ENCODE measurements at places on chromosomes 11 and 22.

- DNase-seq, result no peak
Observed at GRCh38 chr22:32536352-32536751, 61.7 kb downstream of the FBXO7 start.

GRCh38 chr22:38240734-38241252, 32.0 kb downstream of the TMEM184B start:
- no peak for DNase-seq

- DNase-seq, result no peak
Observed at GRCh38 chr11:34064291-34064690, 12.8 kb downstream of the CAPRIN1 start.

DNA sequence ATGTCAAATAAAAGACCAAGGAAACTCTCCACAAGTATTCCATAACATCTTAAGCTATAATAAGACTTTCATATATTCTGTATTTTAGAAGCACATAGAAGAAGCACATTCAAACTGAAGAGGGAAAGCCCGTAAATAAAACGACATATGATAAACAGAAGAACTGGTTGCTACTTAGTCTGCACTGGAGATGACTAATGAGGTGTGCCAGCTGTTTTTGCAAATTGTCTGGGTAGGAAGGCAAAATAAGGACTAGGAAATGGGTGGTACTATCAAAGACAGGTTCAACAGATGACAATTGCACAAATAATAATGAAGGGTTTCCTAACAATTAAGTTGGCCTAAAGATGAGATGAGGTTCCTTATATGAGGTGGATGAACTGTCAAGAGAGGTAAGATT, 593.2 kb upstream of the CCDC179 start:
- DNase-seq, result no peak

DNA sequence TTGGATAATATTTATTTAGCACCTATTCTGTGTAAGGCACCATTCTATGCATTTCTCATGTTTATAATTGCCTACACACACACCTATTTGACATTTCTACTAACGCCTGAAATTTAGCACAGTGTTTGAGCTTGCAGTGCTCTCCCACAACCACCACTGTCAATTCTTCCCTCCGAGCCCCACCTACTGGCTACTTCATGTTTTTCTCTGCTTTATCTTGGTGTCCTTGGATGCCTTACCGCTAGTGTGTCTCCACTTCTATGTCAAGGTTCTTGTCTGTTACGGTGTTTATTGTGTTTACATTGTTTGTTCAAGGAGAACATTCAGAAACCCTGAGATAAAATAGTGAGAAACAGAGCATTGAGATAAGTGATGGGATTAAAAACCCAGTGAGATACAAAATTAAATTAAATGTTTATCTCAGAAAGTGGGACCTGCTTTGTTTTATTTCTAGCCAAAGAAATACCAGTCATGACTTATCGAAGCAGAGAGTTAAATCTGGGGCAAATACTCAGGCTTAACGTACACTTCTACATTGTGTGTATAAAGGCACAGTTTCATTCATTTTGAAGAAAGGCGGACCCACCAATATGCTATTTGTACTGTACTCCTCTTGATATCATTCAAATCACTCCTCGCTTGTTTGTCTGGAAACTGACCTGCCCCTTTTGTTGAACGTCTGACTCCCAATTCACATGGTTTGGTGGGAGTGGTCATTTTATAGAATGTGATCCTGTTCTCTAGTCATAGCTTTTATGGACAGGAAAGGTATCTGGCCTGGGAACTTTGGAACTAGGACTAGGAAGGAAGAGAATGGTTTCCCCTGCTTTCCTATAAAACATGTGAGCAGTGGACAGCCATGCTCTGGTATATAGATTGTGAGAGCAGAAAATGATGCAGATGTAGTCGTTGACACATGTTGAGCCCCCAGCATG, 39.2 kb upstream of the SLC36A4 start:
- DNase-seq, result no peak

GRCh38 chr11:33668468-33668825, 32.2 kb downstream of the C11orf91 start:
- DNase-seq, result no peak

GRCh38 chr22:49906071-49906798, 12.0 kb downstream of the ALG12 start:
- DNase-seq, result no peak

- DNase-seq, result no peak
Observed at GRCh38 chr22:39908136-39908535, 7.3 kb downstream of the GRAP2 start.

DNA sequence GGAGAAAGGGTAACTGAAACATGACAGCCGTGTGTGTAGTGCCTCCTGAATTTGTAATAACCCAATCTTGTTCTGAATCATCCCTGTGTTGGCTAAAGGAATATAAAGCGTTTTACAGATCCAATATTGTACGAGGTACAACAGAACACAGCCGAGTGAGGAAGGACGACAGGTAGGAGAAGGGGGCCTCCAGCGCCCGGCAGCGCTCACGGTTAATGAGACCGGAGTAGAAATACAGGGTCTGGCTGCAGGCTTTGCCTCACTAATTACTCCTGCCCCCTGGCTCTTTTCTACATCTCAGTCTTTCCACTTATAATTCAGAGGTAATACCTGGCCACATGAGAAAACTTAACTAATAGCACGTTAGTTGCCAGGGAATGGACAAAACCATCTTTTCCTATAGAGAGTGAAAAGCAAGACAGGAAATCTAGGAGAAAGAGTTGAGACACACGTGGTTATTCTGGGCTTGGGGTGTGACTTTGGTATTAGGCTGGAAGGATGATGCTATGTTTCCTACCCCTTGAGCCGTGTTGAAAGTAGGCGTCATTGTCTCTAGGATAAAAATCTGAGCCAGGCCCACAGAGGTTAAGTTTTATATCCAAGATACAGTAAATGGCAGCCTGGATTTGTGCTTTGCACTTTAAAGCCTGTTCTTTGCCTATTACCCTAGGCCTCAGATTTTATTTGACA, 54.1 kb downstream of the GRIK4 start:
- no peak for DNase-seq

DNA sequence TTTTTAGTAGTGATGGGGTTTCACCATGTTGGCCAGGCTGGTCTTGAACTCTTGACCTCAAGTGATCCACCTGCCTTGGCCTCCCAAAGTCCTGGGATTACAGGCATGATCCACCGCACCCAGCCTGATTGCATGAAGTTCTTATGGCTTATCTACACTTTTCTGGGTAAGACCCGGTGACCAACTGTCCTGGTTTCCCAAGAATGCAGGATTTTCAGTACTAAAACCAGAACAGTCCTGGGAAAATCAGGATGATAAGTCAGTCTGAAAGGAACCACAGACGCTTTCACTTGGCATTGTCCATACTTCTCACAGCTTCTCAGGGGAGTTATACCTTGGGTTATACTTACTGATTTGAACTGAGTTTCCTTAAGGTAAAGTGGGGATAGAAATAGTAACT, 1.4 kb upstream of the BPIFC start:
- DNase-seq, result no peak

GRCh38 chr11:45060707-45061106, 85.7 kb upstream of the PRDM11 start:
- no peak for DNase-seq

- no peak for DNase-seq
Observed at GRCh38 chr11:69686452-69686851, 11.3 kb upstream of the LTO1 start.

- no peak for DNase-seq
Observed at GRCh38 chr22:47631571-47632102, 869.2 kb downstream of the TBC1D22A start.

GRCh38 chr11:16966930-16967671, 47.1 kb downstream of the PLEKHA7 start:
- no peak for DNase-seq

Measured in stimulated activated CD8-positive, alpha-beta memory T cell treated with anti-CD3 and anti-CD28 coated beads, Interleukin-4, amount 100 ng/mL, for 1 hour (primary cell).